Substantia nigra (tissue), 51 donors: ENCODE measurements at places on chromosomes 11 and 22.
A peak's percentile ranks its signal among the peaks of the same experiment; 100 is the strongest.

GRCh38 chr22:27151407-27151806, 494.0 kb downstream of the MIAT start:
- DNase-seq: no peak

DNA sequence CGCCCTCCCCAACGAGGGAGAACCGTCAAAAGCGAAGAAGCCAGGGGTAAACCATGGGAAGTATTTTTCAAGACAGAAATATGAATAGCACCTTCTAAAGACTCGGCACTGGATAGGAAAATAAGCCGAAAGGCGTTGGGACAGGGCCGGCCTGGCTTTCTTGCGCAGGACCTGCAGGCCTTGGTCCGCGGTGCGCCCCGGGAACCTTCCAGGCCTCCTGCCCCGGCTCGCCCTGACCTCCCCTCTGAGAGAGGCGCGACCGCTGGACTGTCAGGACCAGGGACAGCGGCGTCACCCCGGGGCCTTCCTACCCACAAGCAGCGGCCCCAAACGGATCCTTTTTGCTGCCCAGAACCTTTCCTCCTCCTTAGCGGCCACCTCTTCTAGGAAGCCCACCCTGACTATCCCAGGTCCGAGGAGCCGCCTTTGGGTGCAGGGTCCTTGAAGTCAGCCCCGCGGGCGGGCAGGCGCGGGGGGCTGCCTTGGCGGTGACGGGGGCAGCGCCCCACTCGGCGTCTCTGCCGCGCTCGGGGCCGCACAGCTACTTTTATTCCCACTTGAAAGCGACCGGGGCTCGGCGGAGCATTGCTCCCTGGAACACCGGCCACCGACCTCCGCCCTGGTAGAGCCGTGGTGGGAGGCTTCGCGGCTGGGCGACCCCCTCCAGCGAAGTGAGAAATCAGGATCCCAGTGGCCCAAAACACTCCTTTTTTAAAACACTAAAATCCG, 650 bp upstream of the MAPK11 start:
- DNase-seq: no peak

DNA sequence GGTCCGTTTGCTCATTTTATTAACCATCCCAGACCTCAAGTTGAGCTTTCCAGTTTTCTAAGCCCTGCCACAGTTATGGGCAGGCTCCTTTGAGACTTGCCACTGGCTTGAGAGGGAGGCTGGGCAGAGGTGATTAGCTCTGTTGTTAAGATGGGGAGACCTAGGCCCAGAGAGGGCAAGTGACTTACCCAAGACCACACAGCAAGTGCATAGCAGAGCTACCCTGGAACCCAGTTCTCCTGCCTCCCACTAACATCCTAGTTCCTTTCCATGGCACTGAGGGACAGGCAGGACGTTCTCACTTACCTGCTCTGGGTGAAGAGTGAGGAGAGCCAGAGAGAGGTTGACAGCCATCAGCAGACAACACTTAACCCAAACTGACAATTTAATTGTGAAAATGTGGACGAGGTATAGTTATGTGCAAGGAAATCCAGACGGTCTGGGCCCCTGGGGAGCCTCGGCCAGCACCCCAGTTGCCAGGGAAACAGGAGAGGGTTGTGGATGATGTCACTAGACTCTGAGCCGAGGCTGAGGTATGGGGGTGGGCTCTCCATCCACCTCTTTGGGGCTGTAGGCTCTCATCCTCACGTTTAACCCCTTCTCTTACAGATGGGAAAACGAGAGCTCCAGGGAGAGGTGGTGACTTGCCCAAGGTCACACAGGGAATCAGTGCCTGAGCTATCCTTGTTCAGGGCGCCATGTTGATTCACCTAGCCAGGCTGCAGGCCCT, 12.3 kb upstream of the WNT11 start:
- no peak for DNase-seq

DNA sequence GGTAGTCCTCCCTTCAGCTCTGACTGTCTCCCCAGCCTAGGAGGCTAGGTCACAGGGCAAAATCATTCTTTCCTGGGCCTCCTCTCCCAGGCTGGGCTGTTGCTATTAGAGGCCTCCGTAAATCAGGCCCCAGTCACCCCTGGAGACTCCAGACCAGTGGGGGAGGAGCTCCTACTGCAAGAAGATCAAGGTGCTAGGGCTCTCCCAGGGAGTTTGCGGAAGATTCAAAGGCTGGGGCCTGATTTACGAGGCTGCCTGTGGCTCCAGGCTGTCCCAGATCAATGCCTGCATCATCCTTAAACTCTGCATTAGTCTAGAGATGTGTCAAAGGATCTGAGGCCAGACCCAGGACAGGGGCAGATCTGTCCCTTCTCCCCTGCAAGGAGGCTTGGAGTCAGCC, 346.2 kb downstream of the TENM4 start:
- DNase-seq: no peak

GRCh38 chr11:126751242-126751641, 249.3 kb downstream of the KIRREL3 start:
- DNase-seq: no peak

GRCh38 chr11:121268581-121268980, 24.0 kb upstream of the SC5D start:
- no peak for DNase-seq

DNA sequence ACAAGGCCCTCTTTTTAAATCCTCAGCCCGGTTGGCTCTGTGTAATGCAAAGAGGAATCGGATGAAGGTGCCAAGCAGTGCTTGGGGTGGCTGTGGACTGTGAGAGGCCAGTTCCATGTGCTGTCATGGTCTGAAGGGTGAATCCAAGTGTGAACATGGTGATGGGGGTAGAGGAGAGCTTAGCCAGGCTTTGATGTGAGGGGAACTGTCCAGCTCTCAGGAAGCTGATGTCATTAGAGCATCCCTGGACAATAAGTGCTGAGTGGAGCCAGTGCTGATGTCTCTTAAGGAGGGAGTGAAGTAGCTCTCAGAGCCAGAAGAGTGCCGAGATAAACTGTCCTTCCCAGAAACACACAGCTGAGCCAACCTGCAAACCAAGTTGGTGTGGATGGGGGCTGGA, 53.6 kb downstream of the NAV2 start:
- DNase-seq: no peak

- no peak for DNase-seq
These were observed 209.2 kb upstream of the NARS2 start for GRCh38 chr11:78783846-78784245.

DNA sequence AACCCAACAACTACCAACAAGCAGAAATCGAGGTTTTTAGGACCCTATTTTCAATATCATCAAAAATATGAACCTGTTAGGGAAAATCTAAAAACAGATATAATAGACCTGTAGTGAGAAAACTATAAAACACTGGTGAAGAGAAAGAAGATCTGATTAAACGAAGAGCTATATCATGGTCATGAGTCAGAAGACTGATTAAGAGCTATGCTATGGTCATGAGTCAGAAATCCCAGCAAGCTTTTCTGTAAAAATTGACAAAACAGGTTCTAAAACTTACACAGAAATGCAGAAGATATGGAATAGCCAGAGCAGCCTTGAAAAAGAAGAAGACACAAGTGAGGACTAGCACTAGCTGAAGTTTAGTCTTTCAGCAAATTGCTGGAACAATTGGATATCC, 345.0 kb downstream of the TBC1D22A start:
- DNase-seq: no peak

GRCh38 chr11:66904981-66905521, 48.2 kb downstream of the LRFN4 start:
- DNase-seq: no peak

- no peak for DNase-seq
These were observed 104.5 kb downstream of the NXPE2 start for GRCh38 chr11:114782650-114783310.

DNA sequence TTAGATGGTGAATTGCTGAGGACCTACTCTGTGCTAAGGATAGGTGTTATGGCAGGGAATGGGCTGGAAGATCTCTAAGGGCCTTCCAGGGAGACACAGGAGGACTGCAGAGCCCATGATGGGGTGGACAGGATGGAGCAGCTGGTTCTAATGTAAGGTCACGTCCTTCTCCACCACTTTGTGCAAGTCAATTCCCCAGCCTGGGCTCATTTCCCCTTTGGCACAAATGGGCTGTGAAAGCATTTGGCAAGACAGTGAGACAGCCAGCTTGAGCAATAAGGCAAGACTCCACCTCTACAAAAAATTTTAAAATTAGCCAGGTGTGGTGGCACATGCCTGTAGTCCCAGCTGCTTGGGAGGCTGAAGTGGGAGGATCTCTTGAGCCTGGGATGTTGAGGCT, 81.4 kb upstream of the THY1 start:
- DNase-seq: no peak

- no peak for DNase-seq
These were observed 34.4 kb downstream of the BRD1 start for GRCh38 chr22:49793296-49793695.

- DNase-seq: no peak
These were observed 112.2 kb downstream of the SBF2 start for GRCh38 chr11:10181811-10182210.

GRCh38 chr11:112229746-112230433, 3.7 kb downstream of the PTS start:
- no peak for DNase-seq

- DNase-seq: no peak
These were observed 5.5 kb downstream of the PLET1 start for GRCh38 chr11:112255067-112255720.

DNA sequence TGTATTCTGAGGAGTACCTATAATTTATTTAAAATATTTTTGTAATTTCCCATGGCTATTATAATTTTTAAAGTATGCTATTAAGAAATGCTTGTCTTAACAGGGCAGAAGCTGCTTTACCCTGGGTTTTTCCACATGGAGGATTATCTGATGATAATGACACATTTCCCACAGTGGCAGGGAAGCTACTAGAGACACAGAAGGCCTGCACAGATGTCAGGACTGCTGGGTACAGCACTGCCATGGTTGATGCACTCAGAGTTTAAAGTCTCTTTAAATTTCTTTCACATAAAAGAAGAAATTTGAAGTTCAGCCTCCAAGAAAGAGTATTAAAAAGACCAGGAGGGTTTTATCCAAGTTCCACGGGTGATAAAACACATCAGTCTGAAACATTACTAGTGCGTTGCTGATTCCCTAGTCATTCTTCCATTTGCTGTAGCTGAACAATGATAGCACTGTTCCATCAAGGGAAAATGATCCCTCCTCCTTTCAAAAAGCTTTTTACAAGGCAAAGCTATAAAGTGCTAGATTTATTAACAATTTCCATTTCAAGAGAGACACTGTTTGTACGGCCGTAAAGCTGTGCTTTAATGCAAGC, 363.0 kb downstream of the CNTN5 start:
- no peak for DNase-seq

GRCh38 chr11:10390375-10390774, 64.7 kb upstream of the AMPD3 start:
- DNase-seq: no peak

- DNase-seq: no peak
These were observed 48.8 kb downstream of the MYEOV start for GRCh38 chr11:69342588-69343330.

DNA sequence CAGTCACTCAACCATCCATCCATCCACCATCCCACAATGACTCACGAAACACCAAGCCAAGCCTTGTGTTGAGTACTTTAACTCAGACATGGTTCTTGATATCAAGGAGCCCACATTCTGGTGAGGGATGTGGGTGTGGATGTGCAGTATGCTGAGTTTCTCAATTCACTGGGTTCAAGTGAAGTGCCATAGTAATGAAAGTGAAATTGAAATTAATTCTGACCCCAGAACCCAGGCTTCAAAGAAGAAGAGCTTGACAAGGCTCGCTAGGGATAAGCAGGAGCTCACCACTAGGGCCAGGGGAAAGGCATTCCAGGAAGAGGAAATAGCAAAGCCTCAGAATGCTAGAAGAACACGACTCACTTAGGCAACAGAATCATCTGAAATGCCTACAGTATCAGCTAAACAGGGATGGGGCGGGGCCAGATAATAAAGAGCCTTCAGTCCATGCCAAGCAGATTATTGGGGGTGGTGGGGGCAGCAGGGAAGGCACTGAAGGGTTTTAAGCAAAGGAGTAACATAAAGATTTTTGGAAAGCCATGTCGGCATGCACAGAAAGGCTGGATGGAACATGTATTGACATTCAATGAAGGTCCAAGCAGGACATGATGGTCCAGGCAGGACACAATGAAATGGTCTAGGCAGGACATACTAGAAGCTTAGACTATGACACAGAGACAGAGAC, 37.2 kb downstream of the RTL6 start:
- DNase-seq: no peak

GRCh38 chr22:39153220-39153717, 789 bp upstream of the CBX7 start:
- no peak for DNase-seq

- DNase-seq: no peak
These were observed 194.3 kb upstream of the CTSC start for GRCh38 chr11:88531831-88532230.

- no peak for DNase-seq
These were observed 666.0 kb upstream of the RAG2 start for GRCh38 chr11:37264060-37264459.

DNA sequence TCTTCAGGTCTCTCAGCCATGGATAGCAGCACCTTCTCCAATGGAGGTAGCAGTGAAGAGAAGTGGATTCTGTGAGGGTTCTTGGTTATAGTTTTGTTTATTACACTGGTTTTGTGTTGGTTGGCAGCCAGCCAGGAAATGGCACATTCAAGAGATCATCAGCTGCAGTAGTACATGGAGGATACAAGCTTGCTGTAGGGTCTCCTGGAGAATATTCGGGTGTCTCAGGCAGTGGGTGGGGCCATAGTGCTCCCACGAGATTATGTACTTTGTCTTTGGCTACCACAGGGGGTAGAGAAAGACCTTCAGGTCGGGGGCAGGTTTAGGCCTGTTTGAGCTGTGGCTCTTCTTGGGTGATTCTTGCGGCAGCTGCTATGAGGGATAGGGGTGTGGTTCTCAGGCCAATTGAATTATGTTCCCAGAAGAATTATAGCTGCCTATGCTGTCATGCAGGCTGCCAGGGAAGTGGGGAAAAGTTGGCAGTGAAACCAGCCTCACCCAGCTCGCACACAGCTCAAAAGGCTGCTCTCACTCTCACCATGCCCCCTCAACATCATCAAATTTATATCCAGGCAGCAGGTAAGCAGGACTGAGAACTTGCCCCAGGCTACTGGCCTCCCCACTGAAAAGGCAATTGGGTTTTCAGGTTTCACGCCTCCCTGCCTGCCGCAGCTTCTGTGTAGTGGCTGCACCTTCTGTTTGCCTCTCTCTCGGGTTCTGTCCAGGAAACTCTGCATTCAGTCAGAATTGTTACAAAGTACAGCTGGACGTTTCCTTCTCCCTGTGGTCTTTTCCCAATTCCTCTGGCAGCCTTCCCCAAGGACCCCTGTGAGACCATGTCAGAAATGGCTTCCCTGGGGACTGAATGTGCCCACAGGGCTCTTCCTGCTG, 435.5 kb downstream of the LUZP2 start:
- DNase-seq: no peak

- DNase-seq: peak; percentile 23
These were observed 9.1 kb downstream of the SELENOO start for GRCh38 chr22:50209893-50210292.

GRCh38 chr11:44889266-44889665, 61.4 kb downstream of the TP53I11 start:
- DNase-seq: no peak
